ENCODE measurements at places on chromosomes 11 and 22.

DNA sequence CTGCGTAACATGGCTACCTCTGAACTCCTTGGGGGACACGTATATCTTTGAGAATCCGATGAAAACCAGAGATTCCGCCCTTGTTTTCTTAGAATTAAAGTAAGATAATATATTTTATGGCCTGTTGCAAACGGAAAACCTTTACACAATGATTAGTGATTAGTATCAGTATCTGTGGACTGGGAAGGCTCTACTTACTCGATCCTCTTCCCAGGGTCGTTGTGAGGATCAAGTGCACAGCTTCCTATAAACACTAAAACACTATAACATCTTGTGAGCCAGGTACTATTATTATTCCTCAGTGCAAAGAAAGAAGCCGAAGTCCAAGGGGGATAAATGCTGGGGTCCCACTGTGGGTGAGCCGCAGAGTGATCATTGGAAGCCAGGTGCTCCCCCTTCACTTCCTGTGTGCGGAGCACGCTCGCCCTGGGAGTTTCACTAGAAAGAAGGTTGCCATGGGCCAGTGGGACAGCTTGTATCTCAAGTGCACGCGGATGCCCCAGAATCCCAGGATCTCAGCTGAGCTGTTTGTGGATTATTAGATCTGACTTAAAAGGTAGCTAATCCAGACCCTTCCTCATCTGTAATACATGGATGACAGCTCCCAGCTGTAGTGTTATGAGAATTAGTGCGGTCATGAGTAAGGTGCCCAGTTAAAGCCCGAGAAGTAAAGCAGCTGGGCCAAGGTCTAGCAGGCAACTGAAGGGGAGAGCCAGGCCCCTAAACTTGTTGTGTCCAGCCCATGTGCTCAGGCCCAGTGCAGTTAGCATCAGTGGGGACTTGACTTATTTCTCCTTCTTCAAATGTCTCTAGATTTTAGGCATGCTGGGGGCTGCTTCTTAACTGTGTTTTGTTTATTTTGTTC lies 839 bp downstream of the CBY1 start:
- peak; percentile 31 for DNase-seq

- peak; percentile 36 for DNase-seq
Measured at GRCh38 chr11:72326151-72326848, 82.3 kb upstream of the PHOX2A start.

GRCh38 chr22:48804811-48805301 lies 1022.8 kb downstream of the BRD1 start:
- DNase-seq: no peak

GRCh38 chr11:6094186-6094585 lies 13.3 kb upstream of the OR56B4 start:
- DNase-seq: no peak

DNA sequence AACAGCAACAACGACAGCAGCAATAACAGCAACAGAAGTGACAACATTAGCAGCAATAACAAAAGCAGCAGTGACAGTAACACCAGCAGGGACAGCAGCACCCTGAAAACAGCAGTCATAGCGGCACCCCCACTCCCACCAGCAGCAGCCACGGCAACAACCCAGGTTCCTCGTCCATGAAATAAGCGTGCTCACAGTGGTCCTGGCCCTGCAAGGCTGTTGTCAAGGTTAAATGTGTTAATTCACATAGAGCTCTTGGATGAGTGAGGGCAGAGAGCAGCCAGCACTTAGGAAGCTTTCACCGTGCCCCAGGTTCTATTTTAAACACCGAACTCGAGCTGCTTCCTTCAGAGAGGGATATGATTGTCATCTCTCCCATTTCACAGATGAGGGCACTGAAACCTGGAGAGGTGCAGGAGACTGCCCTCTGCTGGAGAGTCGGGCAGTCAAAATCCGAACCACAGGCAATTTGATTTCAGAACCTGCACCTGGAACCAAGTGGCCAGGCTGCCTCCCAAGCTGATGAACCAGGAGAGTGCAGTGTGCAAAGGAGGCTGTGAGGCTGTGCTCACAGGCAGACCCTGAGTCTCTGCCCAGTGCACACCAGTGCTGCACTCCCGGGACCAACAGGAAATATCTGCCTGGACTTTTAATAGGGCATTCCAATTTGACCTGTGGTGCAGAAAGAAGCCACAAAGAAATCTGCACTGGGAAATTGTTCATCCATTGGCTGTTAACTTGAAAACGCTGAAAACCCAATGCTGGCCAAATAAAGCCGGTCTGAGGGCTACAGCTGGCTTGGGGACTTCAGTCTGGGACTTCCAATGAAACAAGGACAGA lies 22.9 kb upstream of the FGF3 start:
- peak; percentile 69 for DNase-seq

- DNase-seq: no peak
Measured at GRCh38 chr11:29024386-29024785, 916.2 kb downstream of the METTL15 start.

- no peak for DNase-seq
Measured at GRCh38 chr11:94858012-94858705, 90.0 kb downstream of the AMOTL1 start.

DNA sequence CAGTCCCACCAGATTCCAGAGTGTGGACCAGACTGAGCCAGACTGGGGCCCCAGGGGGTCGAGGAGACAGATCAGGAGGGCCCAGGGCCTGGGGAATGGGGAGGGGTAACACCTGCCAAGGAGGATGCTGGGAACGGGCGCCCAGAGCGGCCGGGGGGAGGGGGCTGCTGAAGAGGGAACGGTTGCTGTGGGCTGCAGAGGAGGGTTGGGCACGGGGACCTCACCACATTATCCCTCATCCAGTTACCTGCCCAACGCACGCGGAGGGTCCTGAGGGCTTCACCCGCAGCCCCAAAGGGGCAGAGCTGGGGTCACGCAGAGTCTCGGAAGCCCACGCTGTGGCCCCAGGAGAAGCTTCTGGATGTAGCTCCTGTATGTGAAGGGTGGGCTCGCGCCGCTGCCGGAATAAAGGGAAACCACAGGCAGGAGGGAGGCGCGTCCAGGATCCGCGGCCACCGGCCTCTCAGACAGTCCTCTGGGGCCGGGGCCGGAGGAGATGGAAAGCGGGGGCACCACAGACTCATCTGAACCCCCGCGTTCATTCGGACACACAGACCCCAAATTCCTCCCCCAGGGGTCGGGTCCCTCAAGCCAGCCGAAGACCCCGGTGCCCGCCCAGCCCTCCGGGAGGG lies 866 bp upstream of the SELENOO start:
- DNase-seq: no peak

DNA sequence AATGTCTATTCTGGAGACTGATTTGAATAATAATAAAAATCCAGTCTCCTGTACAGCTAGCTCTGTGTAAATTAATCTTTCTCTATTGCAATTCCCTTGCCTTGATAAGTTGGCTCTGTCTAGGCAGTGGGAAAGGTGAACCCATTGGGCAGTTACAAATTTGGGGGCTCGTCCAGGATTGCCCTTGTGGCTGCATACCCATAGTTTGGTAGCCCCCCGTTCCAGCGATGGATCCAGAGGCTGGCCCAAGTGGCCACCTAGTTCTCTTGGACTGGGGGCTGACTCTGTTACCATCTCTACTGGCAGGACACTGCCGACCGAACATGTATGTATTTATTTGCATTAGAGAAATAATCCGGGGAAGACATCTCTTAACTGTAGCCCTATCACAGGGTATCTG lies 326.2 kb upstream of the PDGFD start:
- no peak for DNase-seq

DNA sequence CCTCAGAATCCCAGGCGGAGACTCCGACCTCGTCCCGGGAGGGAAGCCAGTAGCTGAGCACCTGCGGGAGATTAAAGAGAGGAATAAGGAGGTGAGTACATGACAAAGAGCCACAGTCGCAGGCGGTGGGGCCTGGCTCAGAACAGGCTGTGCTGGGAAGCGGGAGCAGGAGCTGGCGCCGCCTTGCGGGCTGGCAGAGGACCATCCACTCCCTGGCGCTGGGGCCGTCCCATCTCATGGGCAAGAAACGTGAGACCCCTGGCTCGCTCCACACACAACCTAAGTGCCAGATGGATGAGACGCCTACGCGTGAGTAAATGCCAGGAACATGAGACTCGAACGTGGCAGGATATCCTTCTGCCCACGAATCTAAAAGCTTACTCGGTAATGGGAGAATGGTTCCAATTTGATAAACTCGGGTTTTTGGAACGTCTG lies 6.3 kb downstream of the CEND1 start:
- DNase-seq: peak; percentile 80

DNA sequence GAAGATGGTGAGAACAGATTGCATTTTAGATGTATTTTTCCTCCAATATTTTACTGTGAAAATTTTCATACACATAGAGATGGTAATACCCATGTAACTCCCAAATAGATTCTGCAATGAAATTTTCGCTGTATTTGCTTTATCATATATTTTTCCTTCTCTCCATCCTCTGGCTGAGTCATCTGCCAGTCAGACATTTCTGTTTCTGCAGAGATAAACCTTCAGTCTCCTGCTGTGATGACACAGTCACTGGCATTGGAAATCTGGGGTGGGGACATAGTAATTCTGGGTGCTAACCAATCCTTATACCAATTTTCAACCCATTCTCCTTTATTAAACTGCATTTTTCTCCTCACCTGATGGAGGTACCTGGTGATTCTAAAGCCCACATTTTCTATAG lies 33.7 kb downstream of the SVIP start:
- peak; percentile 35 for DNase-seq

DNA sequence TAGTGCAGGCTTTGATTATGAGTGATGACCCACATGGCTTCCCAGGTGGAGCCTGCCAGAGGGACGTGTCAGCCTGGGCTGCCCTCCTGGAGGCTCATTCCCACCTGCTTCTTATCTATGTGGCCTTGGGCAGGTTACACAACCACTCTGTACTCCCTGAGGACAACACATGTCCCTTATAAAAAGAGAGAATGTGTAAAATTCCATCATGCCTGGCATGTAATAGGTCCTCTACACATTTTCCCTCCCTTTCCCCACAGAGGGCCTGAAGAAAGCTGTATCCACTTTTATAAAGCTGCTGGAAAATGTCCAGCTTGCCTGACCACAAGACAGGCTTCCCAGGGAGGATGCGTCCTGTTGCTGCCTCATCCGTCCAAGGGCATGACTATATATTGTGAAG lies 55.0 kb upstream of the VSTM5 start:
- DNase-seq: peak; percentile 90

GRCh38 chr11:62501432-62501891 lies 45.1 kb downstream of the AHNAK start:
- DNase-seq: no peak

DNA sequence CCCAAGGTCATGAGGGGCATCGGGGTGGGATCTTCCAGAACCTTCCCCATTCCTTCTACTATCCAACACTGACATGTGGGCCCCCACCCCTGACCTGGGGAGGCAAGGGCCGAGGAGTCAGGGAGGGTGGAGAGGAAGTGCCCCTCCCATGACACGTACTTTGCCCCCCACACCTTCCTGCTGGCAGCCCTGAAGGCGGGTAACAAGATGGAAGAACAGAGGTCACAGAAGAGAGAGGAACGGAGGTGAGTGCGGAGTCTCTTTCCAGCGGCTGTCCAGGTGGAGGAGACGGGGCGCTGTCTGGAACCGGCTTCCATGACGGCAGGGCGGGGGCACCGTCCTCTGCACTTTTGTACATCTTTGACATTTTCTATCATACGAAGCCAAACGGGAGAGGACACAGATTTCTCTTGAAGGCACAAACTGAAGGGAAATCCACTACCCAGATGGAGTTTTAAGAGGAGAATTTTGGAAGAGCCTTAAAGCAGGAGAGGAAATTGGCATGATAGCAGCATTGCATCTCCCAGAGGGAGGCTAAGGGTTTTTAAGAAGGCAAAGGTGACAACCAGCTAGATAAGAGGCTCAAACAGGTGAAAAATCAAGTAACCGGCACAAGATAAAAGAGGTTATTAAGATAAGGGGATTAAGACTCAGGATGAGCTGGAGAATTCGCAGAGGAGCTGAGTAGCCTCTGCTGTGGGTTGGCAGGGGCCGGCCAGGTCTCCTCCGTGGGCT lies 16.7 kb downstream of the OSBPL5 start:
- no peak for DNase-seq

DNA sequence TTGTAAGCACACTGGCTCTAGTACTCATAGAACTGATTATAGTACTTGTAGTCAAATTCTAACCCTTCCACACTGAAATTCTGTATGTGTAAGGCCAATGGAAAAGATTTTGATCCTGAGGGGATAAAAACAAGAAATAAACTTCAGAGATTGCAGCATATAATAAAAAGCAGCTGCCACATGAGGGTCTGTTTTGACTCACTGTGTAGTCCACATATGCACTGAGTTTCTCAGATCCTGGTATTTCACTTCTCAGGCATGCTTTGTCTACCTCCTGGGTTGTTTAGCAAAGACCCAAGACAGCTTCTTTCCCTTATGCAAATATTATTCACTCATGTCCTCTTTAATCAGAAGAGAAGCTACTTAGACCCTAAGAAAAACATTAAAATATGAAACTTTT lies 71.1 kb upstream of the SLC5A12 start:
- DNase-seq: no peak

DNA sequence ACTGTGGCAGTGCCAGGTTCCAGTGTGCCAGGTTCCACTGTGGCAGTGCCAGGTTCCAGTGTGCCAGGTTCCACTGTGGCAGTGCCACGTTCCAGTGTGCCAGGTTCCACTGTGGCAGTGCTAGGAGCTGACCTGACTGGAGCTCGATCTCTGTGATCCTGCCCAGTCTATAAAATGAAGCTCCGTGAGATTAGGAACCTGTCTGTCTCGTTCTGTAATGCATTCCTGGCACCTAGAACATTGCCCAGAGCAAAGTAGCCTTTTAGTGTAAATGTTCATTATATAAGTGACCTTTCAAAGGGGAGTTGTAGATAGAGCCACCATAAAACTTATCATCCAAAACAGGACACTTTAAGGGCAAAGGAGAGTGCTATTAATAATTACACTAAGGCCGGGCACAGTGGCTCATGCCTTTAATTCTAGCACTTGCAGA lies 36.0 kb downstream of the ART5 start:
- peak; percentile 47 for DNase-seq

GRCh38 chr11:63719001-63719400 lies 37.7 kb downstream of the RTN3 start:
- DNase-seq: no peak

DNA sequence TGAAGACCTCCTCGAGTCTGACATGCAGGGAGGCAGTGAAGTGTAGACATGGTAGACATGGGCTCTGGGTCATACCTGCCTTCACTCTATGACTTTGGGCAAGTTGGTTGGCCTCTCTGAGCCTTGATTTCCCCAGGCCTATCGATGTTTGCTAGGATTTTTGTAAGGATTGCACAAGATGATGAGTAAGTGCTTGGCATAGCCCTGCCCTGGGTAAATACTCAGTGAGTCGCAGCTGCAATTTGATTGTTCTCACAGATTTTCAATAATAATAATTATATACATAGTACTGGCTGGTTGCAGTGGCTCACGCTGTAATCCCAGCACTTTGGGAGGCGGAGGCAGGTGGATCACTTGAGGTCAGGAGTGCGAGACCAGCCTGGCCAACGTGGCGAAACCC lies 18.1 kb downstream of the MCM5 start:
- DNase-seq: peak; percentile 65

- no peak for DNase-seq
Measured at GRCh38 chr11:121499405-121499804, 46.6 kb upstream of the SORL1-AS1 start.

Measured in PC-3 (cell line).